Cerebellar nuclear complex (tissue), 1 donor: ENCODE measurements at places on chromosomes 13 and 19.

DNA sequence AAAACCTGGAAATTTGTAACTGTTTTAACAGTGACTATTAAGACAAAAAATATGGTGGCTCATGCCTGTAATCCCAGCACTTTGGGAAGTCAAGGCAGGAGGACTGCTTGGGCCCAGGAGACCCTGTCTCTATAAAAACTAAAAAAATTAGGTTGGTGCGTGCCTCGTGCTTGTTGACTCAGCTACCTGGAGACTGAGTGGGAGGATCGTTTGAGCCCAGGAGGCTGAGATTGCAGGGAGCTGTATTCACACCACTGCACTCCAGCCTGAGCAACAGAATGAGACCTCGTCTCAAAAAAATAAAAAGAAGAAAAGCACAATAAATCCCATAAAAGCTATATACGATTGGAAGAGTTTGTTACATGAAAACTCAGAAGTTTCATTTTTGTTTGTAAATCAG, 23.7 kb downstream of the KLF5 start:
- DNase-seq = no peak

GRCh38 chr13:66657165-66657881, 572.8 kb downstream of the PCDH9 start:
- peak; percentile 20 for DNase-seq

DNA sequence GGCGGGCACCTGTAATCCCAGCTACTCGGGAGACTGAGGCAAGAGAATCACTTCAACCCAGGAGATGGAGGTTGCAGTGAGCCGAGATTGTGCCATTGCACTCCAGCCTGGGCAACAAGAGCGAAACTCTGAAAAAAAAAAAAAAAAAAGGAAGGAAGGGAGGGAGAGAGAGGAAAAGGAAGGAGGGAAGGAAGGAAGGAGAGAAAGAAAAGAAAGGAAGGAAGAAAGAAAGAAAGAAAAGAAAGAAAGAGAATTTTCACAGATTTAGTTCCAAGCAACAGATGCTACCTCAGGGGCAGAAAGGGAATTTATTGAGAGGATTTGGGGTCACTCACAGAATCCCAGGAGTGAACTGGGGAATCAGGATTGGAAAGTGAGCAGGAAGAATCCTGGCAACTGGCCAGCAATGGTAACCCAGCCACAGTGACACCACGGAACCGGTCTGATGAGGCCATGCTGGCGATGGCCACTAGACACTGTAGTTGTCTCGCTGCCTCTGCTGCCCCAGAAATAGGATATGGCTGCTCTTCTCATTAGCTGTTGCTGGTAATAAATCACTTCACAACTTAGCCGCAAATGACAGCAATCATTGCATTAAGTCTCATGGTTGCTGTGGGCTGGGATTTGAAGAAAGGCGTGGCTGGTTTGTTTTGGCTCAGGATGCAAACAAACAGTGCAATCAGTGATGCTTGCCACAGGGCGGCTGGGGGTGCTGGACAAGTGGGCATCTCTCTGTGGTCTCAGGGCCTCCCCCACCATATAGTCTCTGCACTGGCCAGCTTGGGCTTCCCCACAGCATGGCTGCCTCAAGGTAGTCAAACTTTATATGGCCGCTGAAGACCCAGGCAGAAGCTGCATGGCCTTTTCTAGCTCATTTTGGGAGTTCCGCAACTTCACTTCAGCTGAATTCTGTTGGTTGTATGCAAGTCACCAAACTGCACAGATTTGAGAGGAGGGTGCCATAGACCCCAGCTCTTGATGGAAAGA, 5.2 kb upstream of the BCAM start:
- DNase-seq = no peak

GRCh38 chr13:113949546-113949945, 24.3 kb downstream of the C13orf46 start:
- DNase-seq = no peak

DNA sequence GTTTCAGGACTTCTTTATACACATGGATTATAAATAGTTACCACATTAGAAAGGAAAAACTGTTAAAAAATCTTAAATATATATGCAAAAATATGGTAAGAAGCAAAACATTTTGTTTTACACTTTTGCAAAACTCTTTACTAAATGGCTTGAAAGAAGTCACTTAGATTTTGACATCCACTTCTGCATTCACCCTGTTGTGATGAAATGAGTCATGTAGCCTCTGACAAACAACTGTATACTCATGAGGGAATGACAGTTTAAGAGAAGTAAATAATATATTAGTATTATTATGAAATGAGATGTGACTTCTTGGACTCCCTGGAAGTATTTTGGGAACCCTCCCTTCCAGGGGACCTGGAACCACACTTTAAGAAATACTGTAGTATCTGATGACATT, 275.6 kb downstream of the DACH1 start:
- no peak for DNase-seq

- DNase-seq = no peak
Observed at GRCh38 chr19:4534836-4535658, at the start of gene PLIN5. Gene PLIN5, minus strand, starts transcription at chr19:4535224. Its CDS starts 1,150 bp downstream, at chr19:4534074.

DNA sequence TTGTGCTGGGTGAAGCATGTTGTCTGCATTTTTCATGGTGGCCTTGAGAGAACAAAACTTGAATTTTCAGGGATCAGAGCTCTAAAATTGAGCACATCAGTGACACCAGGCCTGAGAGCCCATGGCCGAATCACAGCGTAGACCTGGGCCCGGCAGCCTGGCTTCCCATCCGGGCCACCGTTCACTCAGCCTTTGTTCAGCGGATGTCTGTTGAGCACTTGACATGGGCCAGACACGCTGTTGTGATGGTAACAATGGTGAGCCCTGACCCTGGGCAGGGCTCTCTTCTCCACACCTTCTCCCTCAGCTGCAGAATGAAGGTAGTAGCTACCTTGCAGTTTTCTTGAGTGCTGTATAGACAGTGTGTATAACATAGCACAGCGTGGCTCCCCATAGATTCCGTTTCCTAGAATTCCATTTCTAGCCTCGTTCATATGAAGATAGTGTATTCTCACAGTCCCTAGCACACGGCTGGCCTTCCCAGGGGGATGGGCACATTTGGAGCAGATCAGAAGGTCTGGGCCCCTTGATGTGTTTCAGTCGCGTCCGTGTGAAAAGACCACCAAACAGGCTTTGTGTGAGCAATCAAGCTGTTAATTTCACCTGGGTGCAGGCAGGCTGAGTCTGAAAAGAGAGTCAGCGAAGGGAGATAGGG, 75.3 kb downstream of the RAB20 start:
- DNase-seq = no peak

- no peak for DNase-seq
Observed at GRCh38 chr13:66965181-66965580, 265.0 kb downstream of the PCDH9 start.

GRCh38 chr13:60448907-60449510, 52.0 kb downstream of the TDRD3 start:
- no peak for DNase-seq

GRCh38 chr13:105035092-105035491, 1500.4 kb downstream of the EFNB2 start:
- no peak for DNase-seq

- DNase-seq = no peak
Observed at GRCh38 chr13:45242070-45242469, 41.2 kb upstream of the KCTD4 start.

DNA sequence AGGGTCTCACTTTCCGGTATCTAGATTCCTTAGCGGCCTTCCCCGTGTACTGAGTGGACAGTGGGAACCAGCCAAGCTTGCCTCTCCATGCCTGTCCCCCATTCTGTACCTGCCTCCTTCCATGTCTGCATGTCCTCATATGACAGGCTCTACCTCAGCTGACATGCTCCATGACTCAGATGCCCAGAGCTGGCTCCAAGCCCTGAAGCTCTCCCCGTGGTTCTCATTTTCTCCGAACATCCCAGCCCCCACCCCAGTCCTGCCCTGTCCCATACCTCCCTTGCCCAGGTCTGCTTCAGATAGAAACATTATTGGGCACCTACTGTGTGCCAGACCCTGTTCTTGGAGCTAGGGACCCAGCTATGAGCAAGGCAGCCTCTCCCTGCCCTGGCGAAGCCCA, 17.1 kb upstream of the SHFL start:
- no peak for DNase-seq

- no peak for DNase-seq
Observed at GRCh38 chr13:30845297-30846214, 60.5 kb upstream of the MEDAG start.

- DNase-seq = no peak
Observed at GRCh38 chr19:40640744-40641143, 39.6 kb downstream of the LTBP4 start.

GRCh38 chr13:74820809-74821208, 661.2 kb downstream of the TBC1D4 start:
- DNase-seq = no peak

DNA sequence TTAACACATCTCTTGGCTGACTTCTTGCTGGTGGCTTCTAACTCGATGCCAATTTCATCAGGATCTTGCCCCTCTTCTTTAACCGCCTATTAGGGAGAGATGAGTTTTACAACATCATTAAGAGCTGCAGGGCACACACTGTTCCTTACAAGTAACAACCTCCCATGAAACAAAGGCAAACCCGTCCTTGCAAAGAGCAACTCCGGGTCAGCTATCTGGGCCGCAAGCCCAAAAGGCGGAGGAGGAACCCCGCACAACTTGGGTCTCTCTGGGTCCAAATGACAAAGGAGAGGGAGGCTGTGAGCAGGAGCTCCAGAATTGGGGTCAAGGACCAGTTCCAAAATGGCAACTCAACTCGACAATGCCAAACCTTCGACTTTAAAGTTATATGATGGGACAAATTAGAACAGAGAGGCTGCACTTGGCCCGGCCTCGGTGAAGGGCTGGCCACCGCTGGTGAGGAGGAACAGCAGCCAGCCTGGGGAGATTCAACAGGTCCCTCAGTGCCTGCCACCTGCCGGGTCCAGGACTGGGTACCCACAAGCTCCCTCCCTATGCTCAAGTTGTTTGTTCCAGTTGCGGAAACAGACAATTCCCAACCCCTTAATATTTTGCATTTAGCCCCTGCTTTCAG, 1.1 kb downstream of the SAFB2 start:
- no peak for DNase-seq

- no peak for DNase-seq
Observed at GRCh38 chr13:64289702-64290101, 2874.1 kb upstream of the PCDH20 start.

GRCh38 chr13:110641055-110642015, 26.0 kb downstream of the NAXD start:
- DNase-seq = no peak

GRCh38 chr19:792306-792885, 4.9 kb upstream of the PTBP1 start:
- no peak for DNase-seq

DNA sequence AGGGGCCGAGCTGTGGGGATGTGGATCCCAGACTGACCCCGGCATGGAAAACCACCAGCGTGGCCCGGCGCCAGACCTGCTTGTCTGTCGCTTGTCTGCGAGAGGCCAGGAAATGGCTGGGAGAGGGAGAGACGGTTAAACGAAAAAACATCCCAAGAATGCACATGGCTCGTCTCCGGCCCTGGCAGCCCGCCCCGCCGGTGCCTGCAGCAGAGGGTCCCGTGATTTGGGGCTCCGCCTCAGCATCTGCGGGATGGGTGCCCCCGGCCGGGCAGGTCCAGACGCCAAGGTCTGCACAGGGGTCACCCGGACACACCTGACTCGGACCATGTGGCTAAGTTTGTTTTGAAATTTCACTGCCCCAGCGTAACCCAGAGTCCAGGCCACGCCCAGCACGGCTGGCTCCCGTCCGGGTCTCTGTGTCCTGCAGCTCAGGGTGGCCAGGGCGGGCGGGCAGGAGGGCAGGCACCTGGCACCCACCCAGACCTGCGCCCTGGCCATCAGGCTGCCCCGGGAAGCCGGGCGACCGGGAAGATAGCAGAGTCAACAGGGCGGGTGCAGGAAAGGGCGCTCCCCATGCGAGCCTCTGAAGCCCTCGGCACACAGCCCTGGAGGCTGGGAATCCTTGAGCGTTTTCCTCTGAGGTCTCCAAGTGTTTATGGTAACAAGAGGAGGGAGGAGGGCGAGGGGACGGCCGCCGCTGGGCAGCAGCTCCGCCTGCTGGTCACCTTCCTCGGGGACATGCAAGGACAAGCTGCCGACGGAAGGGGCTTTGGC, 103.2 kb downstream of the GADD45B start:
- peak; percentile 51 for DNase-seq
